ENCODE measurements at places on chromosomes 4 and X.

DNA sequence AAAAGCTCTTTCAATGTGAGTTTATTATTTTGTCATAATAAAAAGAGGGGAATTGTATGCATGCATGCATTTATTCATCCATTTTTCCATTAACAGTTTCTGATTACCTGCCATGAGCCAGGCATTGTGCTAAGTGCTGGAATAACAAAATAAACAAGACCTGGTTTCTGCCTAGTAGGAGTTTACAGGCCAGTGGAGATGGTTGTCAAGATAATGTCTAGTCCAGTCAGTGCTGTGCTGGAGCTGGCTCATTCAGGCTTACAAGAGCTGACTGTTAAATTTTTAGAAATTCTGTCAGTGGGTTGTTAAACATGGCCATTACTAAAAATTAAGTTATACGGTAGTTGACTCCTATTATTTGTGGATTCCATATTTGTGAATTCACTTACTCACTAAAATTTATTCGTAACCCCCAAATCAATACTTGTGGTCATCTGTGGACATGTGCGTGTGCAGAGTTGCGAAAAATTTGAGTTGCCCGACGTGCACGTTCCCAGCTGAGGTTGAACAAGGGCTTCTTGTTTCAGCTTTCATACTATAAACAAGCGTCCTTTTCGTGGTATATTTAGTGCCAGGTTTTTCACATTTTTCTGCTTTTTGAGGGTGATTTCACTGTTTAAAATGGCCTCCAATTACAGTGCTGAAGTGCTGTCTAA, 172.3 kb upstream of the RPS6KA3 start:
- DNase-seq: no peak

DNA sequence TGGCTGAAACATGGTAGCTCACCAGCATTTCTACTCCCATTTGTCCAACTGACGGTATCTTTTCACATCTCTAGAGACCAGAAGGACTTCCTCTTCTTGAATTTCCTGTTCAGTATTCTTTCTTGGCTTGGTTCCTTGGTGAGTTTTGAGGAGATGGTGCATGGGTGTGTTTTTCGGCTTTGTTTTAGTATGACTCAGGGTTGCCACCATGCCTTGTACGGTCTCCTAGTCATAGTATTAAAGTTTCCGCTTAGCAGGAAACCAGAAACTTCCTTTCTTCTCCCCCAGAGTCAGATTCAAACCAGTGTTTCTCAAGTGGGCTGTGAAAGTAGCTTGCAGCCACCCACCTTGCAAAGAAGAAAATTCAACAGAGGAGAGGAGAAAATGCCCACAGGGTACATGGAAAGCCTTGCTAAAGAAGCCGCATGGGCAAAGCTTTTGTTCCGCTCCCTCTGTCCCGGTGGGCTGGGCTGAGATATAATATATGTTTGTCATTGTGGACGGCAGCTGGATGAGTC, 5.7 kb downstream of the CD99 start:
- DNase-seq: peak; percentile 44

DNA sequence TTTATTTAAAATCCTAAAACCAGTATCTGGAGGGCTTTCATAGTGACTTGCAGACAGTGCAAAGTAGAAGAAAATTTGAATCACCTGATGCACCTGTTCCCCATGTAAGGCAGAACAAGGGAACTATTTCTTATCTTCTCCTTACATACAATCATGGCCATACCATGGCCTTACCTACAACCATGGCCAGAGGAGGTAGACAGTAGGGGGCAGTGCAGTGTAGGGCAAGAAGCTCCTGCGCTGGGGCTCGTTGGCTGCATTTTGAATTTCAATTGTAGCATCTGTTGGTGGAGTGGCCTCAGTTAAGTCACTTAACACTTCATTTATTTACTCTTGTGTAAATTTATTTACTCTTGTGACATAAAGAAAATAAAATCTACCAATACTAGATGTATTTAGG, 33.0 kb downstream of the GALNTL6 start:
- DNase-seq: peak; percentile 10

- DNase-seq: peak; percentile 43
These were observed 1.2 kb downstream of the PNPLA4 start for GRCh38 chrX:7925867-7926472.

DNA sequence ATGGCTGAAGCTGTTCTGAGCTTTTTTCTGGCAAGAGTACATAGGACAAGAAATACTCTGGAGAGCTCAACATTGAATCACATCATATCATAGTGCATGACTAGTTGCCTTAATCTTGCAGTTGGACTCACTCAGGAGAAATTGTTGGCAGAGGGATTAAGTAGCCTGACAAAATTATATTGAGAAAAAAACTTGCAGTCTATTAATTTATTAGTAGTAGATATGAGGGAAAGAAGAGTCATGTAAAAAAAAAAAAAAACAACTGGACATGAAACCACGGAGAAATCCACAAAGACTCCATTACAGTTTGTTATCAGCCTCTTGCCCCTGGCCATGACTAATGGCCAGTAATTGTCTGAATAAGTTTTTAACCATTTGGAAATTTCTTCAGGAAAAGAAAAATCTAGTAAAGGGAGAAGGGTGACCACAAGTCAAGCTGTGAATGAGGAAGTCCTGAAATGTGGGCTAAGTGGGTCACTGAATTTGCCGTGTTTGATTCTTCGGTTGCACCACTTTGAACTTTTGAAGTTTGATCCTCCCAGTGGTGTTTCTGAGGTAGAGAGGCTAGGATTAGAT, 45.6 kb downstream of the FHL1 start:
- no peak for DNase-seq

GRCh38 chr4:123250843-123251242, 145.8 kb upstream of the SPRY1 start:
- no peak for DNase-seq
